Neural crest cell (in vitro differentiated cells): ENCODE measurements at places on chromosomes 2 and 18.
A peak's percentile ranks its signal among the peaks of the same experiment; 100 is the strongest.

- DNase-seq = no peak
These were observed 657.2 kb downstream of the ERBB4 start for GRCh38 chr2:211881449-211881848.

DNA sequence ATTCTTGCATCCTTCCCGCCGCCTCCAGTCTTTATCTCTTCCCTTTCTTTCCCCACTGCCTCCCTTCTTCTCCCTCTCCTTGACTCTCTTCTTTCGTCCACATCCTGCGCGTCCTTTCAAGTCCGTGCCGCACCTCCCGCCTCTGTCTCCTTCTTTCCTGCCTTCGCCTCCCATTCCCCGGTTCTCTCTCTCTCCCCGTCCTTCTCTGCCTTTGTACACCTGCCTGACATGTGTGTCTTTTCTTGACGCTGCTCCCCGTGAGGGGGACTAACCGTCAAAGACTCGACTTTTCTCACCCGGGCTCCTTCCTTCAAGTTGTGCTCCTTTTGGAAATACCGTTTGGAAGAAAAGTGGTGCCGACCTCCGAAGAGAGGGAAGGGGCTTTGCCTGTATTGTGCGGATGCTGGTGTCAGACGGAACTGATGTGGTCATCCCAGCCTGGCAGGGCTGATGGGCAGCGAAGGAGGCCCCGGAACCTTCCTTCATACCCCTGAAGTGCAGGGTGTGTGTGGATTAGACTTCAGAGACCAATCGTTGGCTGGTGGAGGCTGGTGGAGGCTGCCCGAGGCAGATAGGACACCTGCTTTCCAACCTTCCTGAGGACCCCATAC is 879 bp downstream of the TMEM178A start:
- peak; percentile 8 for DNase-seq

DNA sequence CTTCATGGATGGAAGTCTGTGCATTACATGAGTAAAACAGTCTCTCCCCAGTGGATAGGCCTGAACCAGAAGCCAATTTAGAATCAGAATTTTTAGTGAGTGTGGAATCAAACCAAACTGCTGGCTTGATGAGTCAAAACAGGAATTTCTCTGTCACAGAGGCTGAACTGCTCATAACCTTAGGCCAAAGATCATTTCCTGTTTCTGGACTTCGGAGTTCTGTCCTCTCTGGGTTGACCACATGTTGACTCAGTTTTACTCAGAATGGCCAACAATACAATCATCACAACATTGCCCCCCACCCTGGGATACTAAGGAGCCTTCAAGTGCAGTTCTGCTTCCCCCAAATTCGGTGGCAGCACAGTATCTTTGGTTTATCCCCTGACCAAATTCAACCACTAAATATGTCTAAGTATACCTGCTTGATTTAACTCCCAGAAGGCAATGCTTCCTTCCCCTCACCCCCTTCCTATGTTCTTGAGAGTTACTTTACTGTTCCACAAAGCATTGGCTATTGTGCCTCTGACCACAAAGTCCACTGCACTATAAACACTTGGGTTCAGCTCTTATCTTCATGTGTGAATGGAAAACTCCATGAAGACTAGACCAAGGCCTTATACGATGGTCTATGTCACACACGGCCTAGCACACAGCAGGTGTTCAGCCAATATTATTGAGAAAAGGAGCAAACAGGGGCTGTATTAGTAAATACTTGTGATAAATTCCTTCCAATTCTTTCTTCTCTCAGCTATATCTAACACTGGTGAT is 67.8 kb downstream of the NXPH2 start:
- no peak for DNase-seq

GRCh38 chr2:40625849-40626248 is 174.0 kb upstream of the SLC8A1 start:
- DNase-seq = no peak

DNA sequence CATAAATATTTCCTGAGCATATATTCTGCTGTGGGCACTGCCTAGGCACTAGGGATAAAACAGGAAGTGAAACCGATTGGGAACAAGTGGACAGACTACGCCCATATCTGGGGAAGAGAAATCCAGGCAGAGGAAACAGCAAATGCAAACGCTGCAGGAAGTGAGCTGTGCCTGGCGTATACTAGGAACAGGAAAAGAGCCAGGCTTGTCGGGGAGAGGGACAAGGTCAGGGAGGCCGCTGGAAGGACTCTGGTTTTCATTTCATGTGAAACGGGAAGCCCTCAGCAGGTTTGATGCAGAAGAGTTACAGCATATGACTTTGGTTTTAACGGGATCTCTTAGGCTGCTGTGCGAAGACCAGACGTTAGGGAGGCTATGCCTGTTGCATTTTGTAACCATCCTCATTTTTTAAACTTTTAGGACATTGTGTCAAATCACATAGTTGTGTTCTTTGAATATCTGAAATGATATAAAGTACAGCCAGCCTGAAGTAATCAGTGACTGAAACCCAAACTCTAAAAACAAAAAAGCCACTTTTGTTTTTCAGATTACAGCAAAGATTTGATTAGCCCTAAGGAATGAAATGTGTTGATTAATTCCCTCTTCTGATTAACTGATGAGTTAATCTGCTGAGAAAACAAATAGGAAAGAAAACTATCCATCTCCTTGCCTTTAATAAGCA is 110.2 kb upstream of the PIEZO2 start:
- DNase-seq = no peak
